AG09319 (cell line): ENCODE measurements at places on chromosomes 16 and 17.

DNA sequence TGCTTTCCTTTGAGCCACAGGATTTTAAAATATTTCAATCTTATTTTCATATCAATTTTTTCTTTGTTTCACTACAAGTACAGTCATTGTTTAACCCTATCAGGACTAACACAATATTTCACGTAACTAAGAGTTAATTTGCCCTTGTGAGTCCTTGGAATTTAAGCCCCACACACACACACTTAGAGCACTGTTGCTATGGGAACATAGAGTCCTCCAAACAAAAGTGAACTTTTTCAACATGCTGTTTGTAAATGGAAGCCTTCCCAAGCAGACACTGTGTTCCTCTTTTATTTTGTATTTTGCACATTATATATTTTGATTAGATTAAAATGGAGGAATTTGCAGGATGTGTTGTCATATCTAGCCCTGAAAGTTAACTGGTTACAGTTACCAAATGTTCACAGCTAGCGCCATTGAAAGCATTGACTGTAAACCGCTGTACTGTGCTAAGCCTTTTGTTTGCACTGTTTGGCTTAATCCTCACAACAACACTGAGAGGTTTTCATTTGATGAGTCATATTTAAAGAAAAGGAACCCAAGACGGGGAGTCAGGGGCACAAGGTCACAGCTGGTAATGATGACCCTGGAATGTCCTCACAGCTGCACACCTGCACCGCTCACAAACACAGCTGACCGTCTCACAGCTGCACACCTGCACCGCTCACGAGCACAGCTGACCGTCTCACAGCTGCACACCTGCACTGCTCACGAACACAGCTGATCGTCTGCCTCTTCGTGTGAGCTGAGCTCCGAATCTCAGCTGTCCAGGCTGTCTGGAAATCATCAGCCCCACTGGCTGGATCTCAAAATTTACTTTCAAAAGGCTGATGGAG, 6.3 kb downstream of the HSBP1 start:
- peak; percentile 54 for DNase-seq

GRCh38 chr17:79258041-79258440, 183.4 kb downstream of the ENGASE start:
- DNase-seq, result no peak

GRCh38 chr17:71423871-71424546, 696.8 kb upstream of the SOX9 start:
- no peak for DNase-seq

- no peak for DNase-seq
Measured at GRCh38 chr17:68698746-68699145, 97.6 kb upstream of the FAM20A start.

GRCh38 chr16:24580665-24581064, 41.3 kb downstream of the RBBP6 start:
- DNase-seq, result peak; percentile 49

- no peak for DNase-seq
Measured at GRCh38 chr17:81245024-81245664, 6.0 kb downstream of the NDUFAF8 start.

- peak; percentile 5 for DNase-seq
Measured at GRCh38 chr17:15341385-15341849, at the start of gene TEKT3. Gene TEKT3, minus strand, starts transcription at chr17:15341597. Its CDS starts 10,012 bp downstream, at chr17:15331585.

DNA sequence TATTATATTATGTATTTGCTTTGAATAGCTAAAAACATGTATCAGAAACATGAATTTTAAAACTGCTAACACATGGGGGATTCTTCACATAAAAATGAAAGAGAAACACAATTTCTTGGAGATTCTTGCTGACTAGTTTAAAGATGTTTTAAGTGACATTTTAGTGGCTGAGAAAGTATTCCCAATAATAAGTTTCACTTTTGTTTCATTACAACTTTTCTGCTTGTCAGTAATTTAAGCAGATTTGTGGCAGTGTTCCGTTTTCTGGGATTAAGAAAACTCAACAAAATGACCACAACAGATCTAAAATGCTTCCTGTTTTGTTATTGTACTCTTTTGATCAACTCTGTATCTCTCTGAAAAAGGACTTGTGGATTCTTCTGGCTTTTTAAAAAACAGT, 75.9 kb downstream of the NLK start:
- no peak for DNase-seq

- peak; percentile 45 for DNase-seq
Measured at GRCh38 chr17:9465210-9465921, 110.3 kb downstream of the STX8 start.

GRCh38 chr17:39863244-39863917, 731 bp downstream of the IKZF3 start:
- no peak for DNase-seq

DNA sequence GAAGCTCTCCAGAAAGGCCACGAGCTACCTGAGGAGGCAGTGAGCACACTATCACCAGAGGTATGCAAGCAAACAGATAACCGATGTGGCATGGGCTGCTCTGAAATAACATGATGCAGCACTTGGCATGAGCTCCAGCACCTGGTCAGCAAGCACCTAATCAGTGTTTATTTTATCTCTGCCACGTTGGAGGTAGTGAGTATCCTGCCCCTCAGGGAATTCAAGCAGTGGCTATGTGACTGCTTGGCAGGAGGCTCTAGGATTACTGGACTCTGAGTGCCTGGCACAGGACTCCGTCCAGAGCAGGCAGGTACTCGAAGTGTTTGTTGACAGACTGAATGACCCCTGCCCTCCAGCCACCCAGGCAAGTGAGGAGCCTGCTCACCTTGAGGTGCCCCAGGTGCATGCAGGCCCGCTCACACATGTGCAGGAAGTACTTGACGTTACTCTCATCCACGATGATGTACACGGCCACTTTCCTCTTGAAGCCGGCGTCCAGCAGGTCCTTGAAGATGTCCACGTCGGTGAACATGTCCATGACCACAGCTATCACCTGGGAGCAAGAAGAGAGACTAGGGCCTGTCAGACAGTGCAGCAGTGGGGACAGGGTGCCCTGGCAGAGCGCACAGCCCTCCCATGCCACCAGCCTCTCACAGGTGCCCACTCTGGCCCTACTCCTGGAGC, 16.6 kb downstream of the FAM83G start:
- DNase-seq, result no peak

- no peak for DNase-seq
Measured at GRCh38 chr17:34195987-34196386, 59.1 kb upstream of the CCL2 start.

- DNase-seq, result no peak
Measured at GRCh38 chr17:61662186-61662585, 71.2 kb upstream of the NACA2 start.

DNA sequence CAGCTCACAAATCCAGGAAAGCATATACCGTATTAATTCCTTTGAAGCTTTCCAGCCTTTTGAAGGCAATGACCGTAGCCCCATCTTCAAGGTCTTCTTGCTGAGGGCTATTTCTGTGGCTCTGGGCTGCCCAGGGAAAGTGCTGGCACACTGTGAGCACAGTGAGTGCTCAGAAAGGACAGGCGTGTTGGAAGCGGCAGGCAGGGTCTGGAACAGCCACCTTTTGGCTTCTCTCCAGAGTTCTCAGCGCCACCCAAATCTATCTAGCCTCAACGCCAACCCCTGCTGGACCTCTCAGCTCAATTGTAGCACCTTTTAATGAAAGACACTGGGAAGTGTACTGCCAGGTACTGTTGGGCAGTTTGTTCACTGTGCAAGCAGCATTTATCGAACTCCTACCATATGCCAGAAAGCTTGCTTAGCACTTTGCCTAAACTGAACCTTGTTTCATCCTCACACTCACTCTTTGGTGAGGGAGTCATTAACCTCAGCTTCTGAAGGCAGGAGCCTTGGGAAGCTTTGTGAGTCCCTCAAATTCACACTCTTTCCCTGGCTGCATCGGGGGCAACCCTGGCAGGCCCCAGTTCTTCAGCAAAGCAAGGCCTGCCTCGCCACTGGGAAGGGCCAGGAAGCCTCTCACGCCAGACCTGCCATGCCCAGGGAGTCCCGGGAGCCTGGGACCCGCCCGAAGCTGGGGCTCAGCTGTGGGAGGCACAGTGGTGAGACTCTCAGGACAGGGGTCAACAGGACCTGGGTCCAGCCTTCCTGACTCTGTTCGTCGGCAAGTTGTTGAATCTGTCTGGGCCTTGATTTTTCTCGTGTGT, 13.5 kb upstream of the CIBAR2 start:
- no peak for DNase-seq

- DNase-seq, result no peak
Measured at GRCh38 chr16:50313596-50314478, 47.5 kb downstream of the ADCY7 start.

GRCh38 chr17:61389670-61390478, 9.8 kb upstream of the TBX2 start:
- no peak for DNase-seq
